ENCODE measurements at places on chromosomes 7 and 10. TPM values are rescaled to one million over a fixed set of nuclear protein-coding genes. Genes with fewer than 3 reads are reported as not detected.

Gene GUSB
- 30.4 TPM for polyA plus RNA-seq

Gene SLC13A1
- polyA plus RNA-seq = not detected

Gene CTAGE4
- 1.5 TPM for polyA plus RNA-seq

Gene SLC16A9
- 0.02 TPM for polyA plus RNA-seq

Gene H2BK1
- polyA plus RNA-seq = not detected

Gene CARD11
- 3.1 TPM for polyA plus RNA-seq

Gene C10orf62
- 0.05 TPM for polyA plus RNA-seq

Gene HOXA6
- polyA plus RNA-seq = 0.71 TPM

Gene NODAL
- 0.41 TPM for polyA plus RNA-seq

Gene ADAM8
- 9.9 TPM for polyA plus RNA-seq

Gene FAM200A
- polyA plus RNA-seq = 4.7 TPM

Gene TNS3
- 12.9 TPM for polyA plus RNA-seq

Gene PON1
- not detected for polyA plus RNA-seq

Gene ICA1
- polyA plus RNA-seq = 0.17 TPM

Gene SPDYE2B
- polyA plus RNA-seq = not detected

Gene CALHM2
- polyA plus RNA-seq = 7.9 TPM

Gene CCDC146
- polyA plus RNA-seq = 0.48 TPM
